ENCODE measurements at places on chromosomes 11 and 22. TPM values are rescaled to one million over a fixed set of nuclear protein-coding genes. Genes with fewer than 3 reads are reported as not detected.

GRCh38 chr22:30195245-30196140 lies 51.1 kb downstream of the LIF start:
- no peaks in the 10 kb centered on the region for H3K36me3 ChIP-seq
- peaks cover 32% of the 10 kb centered on the region for H3K4me1 ChIP-seq
- no peaks in the 10 kb centered on the region for H3K27me3 ChIP-seq
- H3K4me3 ChIP-seq = no peak overlapping the region

The PPME1 gene
- 38.9 TPM for total RNA-seq

DNA sequence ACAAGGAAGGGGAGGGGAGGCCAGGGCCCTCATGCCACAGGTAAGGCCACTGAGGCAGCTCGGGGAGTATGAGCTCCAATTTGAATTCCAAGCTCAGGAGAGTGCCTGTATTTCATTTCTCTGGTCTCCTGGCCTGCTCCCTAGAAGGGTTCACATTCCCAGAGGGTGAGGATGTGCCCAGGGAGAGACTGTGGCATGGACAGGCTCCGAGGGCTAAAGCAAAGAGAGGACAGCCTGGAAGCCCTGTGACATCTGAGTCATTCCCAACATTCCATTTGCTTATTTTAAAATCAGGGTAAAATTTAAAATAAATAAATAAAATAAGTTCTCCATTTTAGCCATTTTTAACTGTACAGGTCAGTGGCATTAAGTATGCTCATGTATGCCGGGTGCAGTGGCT lies 18.6 kb upstream of the FOLR1 start:
- H3K27ac ChIP-seq = no peak overlapping the region
- peak; percentile 16 for DNase-seq
- no peaks in the 10 kb centered on the region for H3K27me3 ChIP-seq
- peaks cover 3% of the 10 kb centered on the region for H3K4me1 ChIP-seq
- no peak overlapping the region for H3K4me3 ChIP-seq

The ACRV1 gene
- total RNA-seq = not detected

DNA sequence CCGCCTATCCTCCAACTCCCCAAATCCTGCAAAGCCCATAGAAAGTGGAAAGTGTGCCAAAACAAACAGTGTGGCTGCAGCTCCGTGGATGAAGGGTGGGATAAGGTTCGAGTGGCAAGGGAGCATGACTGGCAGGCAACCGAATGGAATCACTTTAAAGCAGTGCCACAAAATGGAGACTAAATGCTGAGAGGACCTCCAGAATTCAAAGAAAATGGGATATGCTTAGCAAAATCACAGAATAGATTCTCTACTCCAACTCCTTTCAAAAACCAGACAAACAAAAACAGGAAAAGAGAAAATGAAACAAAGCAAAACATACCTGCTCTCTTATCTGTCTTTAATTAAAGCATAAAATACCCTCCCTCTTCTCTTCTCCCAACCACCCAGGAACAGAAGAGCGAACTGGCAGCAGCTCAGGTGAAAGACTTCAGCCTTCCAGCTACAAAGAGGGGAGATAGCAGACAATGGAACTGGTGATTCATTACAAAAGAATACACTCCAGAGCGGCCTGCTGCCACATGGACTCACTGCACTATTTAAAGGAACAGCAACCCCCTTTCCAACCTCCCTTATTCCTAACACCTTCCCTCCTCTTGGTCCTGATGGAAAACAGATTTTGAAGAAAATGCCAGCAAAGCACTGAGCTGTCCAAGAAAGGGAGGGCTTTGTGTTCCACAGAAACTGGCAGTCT lies 118.5 kb downstream of the APOL5 start:
- peak; percentile 86 for DNase-seq
- no peaks in the 10 kb centered on the region for H3K36me3 ChIP-seq
- peak overlapping the region; percentile 88 for H3K27ac ChIP-seq
- peak overlapping the region; percentile 62 for H3K4me3 ChIP-seq

The SAC3D1 gene
- 2.9 TPM for total RNA-seq

GRCh38 chr22:38465673-38466490 lies 2.0 kb upstream of the KDELR3 start:
- H3K4me3 ChIP-seq = no peak overlapping the region
- H3K27ac ChIP-seq = no peak overlapping the region
- H3K4me1 ChIP-seq = peaks cover 13% of the 10 kb centered on the region
- DNase-seq = no peak
- H3K27me3 ChIP-seq = peaks cover 11% of the 10 kb centered on the region
- H3K36me3 ChIP-seq = peaks cover 5% of the 10 kb centered on the region

The YPEL1 gene
- 1.1 TPM for total RNA-seq

DNA sequence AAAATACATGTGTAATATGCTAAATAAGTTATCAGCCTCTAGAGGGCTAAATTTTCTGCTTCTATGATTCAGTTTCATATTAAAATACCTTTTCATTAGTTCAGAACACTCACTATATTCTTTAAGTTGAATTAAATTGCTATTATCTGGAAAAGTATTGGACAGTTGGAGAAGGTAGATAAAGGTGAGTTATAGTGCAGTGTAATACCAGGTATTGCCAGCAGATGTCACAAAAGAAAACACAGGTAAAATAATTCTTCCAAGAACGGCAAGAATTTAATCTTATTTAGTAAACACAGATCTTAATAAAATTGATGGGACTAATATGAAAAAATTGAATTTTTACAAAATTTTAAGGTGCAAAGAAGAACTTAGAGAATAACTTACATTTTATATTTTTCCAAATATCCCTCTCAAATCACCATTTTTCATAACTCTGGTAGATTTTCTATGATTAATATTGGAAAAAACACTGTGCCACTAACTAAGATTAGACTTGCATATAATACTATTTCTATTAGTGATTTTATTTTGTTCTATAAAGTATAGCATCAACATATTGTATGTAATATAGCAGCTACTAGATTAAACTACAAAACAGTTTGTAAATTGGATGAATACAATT lies 1.7 kb upstream of the LRRC4C start:
- H3K4me3 ChIP-seq = no peak overlapping the region
- no peaks in the 10 kb centered on the region for H3K27me3 ChIP-seq
- no peak overlapping the region for H3K27ac ChIP-seq
- H3K4me1 ChIP-seq = no peaks in the 10 kb centered on the region

GRCh38 chr22:22431271-22432220 lies 77.0 kb downstream of the ZNF280B start:
- peaks cover 11% of the 10 kb centered on the region for H3K27me3 ChIP-seq
- H3K4me3 ChIP-seq = no peak overlapping the region
- DNase-seq = peak; percentile 34
- H3K27ac ChIP-seq = no peak overlapping the region
- H3K36me3 ChIP-seq = no peaks in the 10 kb centered on the region

DNA sequence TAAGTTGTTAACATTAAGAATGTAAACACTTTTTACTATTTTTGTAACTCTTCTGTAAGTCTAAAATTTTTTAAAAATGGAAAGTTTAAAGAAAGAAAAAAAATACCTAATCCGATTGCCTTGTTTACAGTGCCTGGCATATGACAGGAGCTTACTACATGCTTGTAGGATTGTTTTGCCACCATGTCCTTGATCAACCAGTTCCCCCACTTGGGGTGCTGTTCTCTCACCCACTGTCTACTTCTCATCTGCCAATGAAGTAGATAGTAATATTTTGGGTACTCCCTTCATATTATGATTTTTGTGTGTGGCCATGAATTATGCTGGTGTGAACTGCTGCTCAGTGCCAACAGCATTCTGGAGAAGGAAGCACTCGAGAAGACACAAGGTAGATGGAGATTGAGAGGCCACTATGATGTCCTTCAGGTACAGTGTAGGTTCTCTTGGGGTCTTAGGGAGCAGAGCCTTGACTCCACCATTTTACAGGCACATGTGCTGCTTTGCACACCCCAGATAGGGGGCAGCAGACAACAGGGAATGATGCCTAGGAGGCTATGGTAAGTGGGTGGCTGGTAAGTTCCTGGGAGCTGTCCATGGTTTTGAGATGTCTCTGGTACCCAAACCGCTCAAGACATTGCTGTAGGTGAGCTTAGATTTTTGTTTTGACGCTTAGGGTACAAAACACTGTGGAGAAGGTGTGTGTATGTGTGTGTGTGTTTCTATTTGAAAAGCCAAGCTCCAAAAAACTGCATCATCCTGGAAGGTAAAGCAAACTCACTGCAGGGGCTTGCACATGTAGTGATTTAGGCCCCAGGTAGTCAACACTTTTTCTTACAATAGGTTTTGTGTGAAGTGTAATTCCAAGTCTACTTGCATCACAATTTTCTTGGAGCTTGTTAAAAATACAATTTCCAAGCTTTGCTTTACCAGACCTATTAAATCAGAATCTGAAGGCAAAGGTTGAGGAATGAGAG lies 494.5 kb upstream of the LARGE1 start:
- H3K27ac ChIP-seq = no peak overlapping the region
- no peaks in the 10 kb centered on the region for H3K4me1 ChIP-seq
- H3K4me3 ChIP-seq = no peak overlapping the region
- DNase-seq = no peak
- no peaks in the 10 kb centered on the region for H3K36me3 ChIP-seq

GRCh38 chr11:117300773-117301172 lies 9.6 kb downstream of the BACE1-AS start:
- no peaks in the 10 kb centered on the region for H3K27me3 ChIP-seq
- peaks cover 13% of the 10 kb centered on the region for H3K4me1 ChIP-seq
- H3K36me3 ChIP-seq = peaks cover 1% of the 10 kb centered on the region
- no peak overlapping the region for H3K27ac ChIP-seq

- no peak for DNase-seq
- no peaks in the 10 kb centered on the region for H3K27me3 ChIP-seq
- no peak overlapping the region for H3K27ac ChIP-seq
- peaks cover 48% of the 10 kb centered on the region for H3K36me3 ChIP-seq
- H3K4me1 ChIP-seq = peaks cover 3% of the 10 kb centered on the region
These were observed 26.6 kb upstream of the L3MBTL2 start for GRCh38 chr22:41178425-41178975.

GRCh38 chr22:34508797-34509196 lies 557.2 kb upstream of the ISX start:
- H3K27me3 ChIP-seq = no peaks in the 10 kb centered on the region
- H3K4me3 ChIP-seq = no peak overlapping the region
- H3K27ac ChIP-seq = no peak overlapping the region
- no peaks in the 10 kb centered on the region for H3K36me3 ChIP-seq
- no peaks in the 10 kb centered on the region for H3K4me1 ChIP-seq

The SLC1A2 gene
- 0.56 TPM for total RNA-seq
